ENCODE measurements at places on chromosomes 2 and 18. TPM values are rescaled to one million over a fixed set of nuclear protein-coding genes. Genes with fewer than 3 reads are reported as not detected.

- DNase-seq: no peak
These were observed 87.8 kb downstream of the KCTD1 start for GRCh38 chr18:26460449-26461091.

- no peak for DNase-seq
These were observed 94.9 kb downstream of the PIEZO2 start for GRCh38 chr18:11054497-11054896.

DNA sequence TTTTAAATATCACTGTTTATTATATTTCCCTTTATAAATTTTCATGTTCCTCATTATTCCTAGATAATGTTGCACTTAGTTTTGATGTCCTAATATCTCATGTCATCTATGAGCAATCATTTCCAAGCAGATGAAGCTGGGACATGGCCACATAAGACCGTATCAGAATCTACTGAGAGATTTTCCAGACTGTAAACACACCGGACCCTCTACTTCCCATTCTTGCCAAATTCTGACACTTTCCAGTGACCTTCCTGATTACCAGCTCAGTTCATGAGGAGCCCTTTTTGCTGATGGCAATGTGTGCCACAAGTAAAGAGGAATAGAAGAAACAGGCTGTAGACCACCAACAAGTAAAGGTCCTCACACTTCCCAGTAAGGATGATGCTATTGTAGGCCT, 20.3 kb upstream of the PDE1A start:
- no peak for DNase-seq

DNA sequence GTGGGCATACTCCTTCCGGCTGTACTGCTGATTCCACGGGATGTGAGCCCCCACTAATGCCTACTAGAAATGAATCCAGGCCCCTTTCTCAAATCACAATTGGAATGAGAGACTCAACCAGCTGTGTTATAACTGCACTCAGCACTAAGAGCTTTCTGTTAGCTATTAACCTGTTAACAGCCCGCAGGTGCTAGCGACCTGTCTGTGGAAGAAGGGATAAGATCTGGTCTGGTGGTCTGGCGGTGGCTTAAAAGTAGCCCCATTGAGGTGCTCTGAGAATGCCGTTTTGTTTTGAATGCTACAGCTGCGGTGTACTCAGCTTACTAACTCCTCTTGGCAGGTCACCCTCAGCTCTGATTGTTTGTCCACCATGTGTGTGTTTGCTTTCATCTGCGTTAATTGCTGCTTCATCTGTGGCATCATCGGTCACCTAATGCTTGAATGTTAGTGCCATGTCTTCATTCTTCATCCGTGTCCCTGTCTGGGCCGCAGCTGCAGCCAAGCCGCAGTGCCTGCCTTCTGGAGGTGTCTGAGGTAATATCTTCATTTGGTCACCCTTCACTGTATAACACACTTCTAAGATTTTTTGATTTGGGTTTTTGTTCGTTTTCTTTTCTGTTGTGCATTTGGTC, 16.3 kb downstream of the RAB12 start:
- no peak for DNase-seq

DNA sequence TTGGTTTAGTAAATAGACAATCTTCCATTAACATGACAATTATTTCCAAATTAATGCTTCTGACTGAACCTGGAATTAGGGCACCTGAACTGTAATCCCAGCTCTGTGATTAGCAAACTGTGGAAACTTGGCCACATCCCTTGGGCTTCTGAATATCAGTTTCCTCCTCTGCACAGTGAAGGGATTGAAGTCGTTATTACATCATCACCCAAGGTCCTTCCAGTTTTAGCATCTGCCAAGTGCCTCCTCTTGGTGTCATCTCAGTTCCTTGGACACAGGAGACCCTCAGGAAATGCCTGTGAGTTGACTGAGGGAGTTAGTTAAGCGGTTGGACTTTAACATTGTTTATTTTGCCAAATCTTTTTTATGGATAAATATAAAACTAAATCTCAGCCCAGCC, 64.8 kb downstream of the MOGAT1 start:
- peak; percentile 82 for DNase-seq

- peak; percentile 12 for DNase-seq
These were observed 1708.9 kb upstream of the CELF4 start for GRCh38 chr18:39274535-39274934.

GRCh38 chr2:237700512-237701032, 73.2 kb downstream of the LRRFIP1 start:
- DNase-seq: peak; percentile 79

GRCh38 chr2:106876699-106877098, 9.3 kb downstream of the ST6GAL2 start:
- DNase-seq: no peak

LCLAT1 gene
- 22.1 TPM for total RNA-seq

CDH19 gene
- not detected for total RNA-seq

NETO1 gene
- total RNA-seq: not detected

All from MG63 (cell line).